ENCODE measurements at places on chromosomes 11 and 22.

GRCh38 chr11:256952-257737, 20.4 kb downstream of the PSMD13 start:
- DNase-seq = no peak

DNA sequence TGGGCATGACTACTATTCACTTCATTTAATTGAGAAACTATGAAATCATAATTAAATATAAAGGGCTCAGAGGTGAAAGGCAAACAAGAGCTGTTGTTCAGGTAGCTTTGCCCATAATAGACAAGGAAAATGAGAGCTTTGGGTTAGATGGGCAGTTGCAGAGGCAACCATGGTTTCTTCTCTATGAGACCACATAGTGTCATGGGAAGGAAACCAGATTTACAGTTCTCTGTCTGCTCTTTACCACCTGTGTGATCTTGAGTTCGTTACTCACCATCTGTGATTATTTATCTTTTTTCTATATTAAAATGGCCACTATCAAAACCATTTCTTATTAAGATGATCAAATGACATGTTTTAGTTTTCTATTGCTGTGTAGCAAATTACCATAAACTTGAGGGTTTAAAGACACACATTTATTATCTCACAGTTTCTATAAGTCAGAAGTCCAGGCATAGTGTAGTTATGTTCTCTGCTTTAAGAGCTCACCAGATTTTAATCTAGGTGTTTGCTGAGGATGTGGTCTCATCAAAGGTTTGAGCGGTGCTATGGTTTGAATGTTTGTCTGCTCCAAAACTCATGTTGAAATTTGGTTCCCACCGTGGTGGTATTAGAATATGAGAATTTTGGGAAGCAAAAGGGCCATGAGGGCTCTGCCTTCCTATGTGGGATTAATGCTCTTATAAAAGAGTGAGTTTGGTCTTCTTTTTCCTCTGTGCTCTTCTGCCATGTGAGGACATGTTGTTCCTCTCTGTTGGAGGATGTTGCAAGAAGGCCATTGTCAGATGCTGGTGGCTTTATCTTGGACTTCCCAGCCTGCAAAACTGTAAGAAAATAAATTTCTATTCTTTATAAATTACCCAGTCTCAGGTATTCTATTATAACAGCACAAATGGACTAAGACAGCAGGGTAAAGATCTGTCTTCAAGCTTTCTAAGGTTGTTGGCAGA, 38.2 kb downstream of the OR2AG2 start:
- DNase-seq = no peak

DNA sequence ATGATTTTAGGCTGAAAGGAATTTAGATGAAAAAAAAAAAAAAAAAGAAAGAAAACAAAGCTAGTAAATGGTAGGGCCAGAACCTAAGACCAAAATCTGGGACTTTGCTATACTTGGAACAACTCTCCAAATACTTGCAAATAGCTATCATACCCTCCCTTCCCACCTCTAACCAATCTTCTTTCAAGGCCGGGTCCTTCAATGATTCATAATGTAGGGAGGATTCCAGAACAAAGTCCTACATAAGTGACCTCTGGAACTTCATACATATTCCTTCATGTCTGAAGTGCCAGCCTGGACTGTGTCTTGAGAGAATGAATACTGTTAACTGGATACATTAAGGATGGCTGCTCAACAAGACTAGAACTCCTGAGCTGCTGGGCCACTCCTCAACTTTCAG, 9.9 kb downstream of the STK33 start:
- DNase-seq = no peak

- DNase-seq = no peak
Measured at GRCh38 chr11:64216879-64217278, 9.1 kb downstream of the TRPT1 start.

- no peak for DNase-seq
Measured at GRCh38 chr22:22165936-22166710, 78.5 kb upstream of the VPREB1 start.

DNA sequence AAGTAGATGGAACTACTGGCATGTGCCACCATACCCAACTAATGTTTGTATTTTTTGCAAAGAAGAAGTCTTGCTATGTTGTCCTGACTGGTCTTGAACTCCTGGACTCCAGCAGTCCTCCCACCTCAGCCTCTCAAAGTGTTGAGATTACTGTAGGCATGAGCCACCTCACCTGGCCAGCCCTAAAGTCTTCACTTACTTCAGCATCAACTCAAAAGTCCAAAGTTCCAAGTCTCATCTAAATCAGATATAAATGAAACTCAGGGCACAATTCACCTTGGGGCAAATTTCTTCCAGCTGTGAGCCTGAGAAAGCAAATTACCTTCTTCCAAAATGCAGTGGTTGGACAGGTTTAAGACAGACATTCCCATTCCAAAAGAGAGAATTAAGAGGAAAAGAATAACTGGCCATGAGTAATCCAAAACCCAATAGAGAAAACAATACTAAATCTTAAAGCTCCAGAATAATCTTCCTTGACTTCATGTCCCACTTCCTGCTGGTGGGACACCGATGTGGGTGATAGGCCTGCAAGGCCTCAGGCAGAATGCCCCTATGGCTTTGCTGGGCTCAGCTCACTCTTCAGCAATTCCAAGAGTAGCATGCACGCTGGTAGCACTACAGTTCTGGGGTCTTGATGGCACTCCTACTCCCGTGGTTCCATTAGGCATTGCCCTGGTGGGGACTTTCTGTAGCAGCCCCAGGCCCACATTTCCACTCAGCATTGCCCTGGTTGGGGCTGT, 50.3 kb downstream of the TUG1 start:
- no peak for DNase-seq

DNA sequence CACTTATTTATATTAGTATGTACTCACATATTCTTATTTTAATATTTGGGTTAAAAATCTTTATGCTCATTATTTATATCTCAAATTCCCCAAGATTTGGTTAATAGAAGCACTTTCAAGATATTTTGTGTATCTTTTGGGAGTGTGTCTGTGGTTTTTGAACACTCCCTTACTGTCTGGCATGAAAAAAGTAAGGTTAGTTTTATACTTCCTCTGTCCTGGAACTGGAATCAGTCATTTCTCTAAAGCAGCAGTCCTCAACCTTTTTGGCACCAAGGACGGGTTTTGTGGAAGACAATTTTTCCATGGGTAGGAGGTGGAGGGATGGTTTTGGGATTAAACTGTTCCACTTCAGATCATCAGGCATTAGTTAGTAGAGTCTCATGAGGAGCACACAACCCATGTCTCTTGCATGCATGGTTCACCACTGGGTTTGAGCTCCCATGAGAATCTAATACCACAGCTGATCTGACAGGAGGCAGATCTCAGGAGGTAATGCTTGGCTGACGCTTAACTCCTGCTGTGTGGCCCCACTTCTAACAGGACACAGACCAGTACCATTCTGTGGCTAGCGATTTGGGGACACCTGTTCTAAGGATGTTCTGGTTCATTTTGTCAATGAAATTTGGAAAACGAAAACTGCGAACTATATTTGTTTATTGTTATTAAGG, 60.2 kb downstream of the CASP12 start:
- DNase-seq = no peak

DNA sequence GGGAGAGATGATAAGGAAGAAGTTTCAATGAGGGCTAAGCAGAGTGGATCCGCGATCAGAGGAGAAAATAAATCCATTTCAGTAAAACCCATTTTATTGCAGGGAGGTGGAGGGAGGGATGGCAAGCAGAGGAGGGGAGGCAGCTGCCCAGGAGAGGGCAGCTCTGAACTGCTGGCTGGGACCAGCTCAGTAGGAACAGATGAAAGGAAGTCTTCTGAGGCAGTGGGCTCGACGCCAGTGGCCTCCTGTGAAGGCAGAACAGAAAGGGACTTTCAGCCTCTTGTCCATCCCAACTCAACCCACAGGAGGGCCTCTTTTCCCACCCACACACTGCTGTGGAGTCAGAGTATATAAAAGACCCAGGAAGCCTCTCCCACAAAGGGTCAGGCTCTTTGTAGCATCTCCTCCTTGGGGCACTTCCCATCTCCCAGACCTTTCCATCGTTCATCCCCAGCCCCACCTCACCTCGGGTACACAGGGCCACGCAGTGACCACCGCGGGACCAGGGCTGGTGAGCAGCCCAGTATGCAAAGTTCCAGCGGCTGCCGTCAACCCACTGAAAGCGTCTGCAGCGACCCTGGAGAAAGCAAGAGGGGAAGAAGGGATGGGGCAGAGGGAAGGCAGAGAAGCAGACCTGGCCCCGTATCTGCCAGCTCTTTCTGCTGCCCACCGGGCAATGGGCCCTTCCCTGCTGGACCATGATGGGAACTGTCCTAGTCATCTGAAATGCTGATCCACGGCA, 3.0 kb downstream of the PRG2 start:
- peak; percentile 46 for DNase-seq

- DNase-seq = no peak
Measured at GRCh38 chr22:48950151-48950915, 877.3 kb downstream of the BRD1 start.

GRCh38 chr11:117606211-117606610, 190.8 kb downstream of the DSCAML1 start:
- DNase-seq = no peak

GRCh38 chr22:20611418-20611817, 104.0 kb downstream of the MED15 start:
- no peak for DNase-seq

DNA sequence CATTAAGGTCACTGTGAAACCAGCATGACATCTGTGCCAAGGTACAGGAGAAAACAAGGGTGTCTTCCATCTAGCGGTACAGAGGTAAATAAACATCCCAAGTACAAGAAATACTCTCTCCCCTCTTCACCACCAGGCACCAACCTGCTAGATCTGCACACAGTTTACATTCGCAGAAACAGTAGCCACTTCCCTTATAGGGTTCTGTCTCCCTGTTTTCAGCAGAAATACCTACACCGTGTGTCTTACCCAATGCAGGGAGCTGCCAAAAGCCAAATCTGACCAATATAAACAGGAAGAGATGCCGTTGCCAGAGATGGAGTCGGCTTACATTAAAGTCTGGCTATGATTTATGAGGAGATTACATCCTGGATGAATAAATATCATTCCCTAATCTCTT, 1.2 kb downstream of the SCN4B start:
- no peak for DNase-seq

GRCh38 chr11:102974552-102975280, 19.2 kb upstream of the MMP13 start:
- no peak for DNase-seq

GRCh38 chr22:50525104-50525857, at the start of gene SCO2:
Gene SCO2 (minus strand): TSS chr22:50525598. CDS start chr22:50524411, 1,187 bp downstream.
- peak; percentile 93 for DNase-seq

DNA sequence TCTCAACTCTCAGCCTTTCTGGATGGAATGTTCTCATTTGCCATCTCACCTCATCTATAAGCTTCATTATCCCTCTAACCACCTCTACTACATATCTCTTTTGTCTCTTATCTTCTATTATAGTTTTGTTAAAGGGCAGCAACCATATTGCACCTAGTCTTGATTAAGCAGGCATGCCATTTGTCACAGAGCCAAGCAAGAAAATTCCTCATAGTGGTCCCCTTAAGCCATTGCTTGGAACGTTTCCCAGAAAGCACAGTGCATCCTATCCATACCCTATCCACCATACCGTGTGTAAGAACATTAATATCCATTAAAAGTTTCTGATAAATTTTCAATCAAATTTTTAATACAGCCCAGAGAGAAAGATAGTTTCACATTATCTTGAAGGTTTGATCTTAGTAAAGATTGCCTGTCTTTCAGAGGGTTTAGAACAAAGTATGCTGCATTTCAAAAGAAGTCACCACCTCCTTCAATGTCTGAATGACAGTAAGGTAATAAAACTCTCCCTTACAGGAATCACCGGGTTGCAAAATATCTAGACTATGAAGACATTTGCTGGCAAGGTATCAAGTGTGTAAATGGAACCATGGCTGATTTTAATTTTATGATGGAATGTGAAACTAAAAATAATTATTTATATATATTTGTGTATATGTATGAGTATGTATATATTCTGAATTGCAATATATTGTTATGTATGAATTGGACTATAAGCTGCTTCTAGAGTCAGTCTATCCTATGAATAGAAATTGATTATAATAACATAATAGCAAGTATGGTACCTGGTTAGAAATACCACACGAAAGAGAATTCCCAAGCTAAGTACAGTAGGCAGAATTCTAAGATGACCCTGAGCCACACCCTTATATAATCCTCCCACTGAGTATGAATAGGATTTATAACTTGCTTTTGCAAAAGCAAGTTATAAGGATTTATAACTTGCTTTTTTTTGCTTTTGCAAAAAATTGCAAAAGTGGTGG, 1296.3 kb downstream of the LRRC4C start:
- no peak for DNase-seq

DNA sequence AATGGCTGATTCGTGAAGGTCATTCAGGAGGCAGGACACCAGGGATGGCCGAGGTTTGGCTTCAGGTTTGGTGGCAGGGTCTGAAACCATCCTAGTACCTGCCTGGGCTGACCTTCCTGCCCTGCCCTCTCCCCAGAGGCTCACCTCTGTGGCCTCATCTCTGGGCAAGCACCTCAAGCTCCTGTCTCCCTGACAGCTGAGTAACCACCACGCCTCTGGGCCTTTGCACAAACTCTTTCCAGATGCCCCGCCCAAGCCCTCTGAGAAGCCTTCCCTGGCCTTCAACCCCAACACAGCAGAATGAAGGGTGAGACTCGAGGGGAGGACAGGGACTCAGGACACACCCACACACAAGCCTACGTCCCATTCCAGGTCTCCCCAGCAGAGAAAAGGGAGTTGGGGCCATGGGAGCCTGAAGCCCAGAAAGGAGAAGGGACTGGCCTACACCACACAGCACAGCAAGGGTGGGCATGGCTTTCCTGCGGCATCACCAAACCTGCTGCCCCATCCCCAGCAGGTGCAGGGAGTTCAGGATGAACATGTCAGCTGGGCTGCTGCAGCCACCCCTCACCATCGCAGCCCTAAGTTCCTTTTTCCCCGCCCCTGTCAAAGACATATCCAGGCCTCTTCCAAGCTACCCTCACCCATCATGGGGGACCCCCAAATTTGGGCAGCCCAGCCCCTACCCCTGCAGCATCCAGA, 2.4 kb downstream of the SHISA8 start:
- DNase-seq = no peak

GRCh38 chr11:112222303-112222702, 3.9 kb upstream of the PTS start:
- no peak for DNase-seq

GRCh38 chr11:61061081-61061826, 41.0 kb upstream of the CD5 start:
- no peak for DNase-seq

- no peak for DNase-seq
Measured at GRCh38 chr22:50315289-50316113, 8.1 kb upstream of the PLXNB2 start.

All from pons (tissue), 1 donor.